Activated T-helper 17 cell treated with anti-CD3 and anti-CD28 coated beads, Interleukin-2, amount 50 U/mL, for 72 hours (primary cell): ENCODE measurements at places on chromosomes 1 and 21.
A peak's percentile ranks its signal among the peaks of the same experiment; 100 is the strongest.

GRCh38 chr1:9910076-9910422 lies at the start of gene CTNNBIP1:
Gene CTNNBIP1 (minus strand): TSS chr1:9910269. CDS start chr1:9872064, 38,205 bp downstream.
- peak; percentile 82 for ATAC-seq

- ATAC-seq, result no peak
These were observed 45.2 kb upstream of the C1orf198 start for GRCh38 chr1:230913496-230913895.

GRCh38 chr1:68497358-68497698 lies 446 bp upstream of the DEPDC1 start:
- ATAC-seq, result peak; percentile 5

- ATAC-seq, result no peak
These were observed 3.7 kb upstream of the SEC16B start for GRCh38 chr1:177973585-177973984.

DNA sequence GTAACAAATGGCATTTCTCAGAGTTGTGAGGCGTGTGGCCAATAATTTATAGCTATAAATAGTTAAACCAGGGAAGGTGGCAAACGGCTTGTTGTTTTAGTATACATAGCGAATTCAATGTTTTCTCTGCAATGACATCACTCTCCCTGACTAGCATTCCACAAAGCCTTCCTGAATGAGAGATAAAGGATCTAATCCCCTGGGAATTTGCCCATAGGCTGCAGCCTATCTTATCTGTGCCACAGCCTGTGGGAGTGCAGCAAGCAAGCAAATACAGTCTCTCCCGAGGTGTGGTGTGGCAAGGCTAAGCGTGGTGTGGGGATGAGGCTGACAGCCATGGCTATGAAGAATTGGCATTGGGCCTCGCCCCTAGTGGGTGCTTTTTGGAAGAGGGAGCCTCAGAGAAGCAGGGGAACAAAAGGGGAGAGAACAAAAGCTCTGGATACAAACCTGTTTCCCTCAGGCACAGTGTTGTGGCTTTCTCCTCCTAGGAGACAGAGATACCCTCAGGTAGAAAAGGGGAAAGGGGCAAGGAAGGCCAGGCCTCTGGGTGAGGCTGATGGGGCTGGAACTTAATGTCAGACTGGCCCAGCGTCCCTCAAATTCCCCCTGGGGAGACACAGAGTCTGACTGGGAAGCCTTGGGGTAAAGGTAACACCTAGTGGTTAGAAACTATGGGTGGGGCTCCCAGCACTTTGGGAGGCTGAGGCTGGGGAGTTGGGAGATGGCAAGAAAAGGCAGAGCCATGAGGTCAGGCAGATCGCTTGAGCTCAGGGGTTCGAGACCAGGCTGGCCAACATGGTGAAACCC lies 8.9 kb downstream of the TAGLN2 start:
- no peak for ATAC-seq

GRCh38 chr1:8137481-8138244 lies 111.6 kb upstream of the ERRFI1 start:
- ATAC-seq, result no peak

- ATAC-seq, result no peak
These were observed 7.5 kb upstream of the PROK1 start for GRCh38 chr1:110443451-110443850.

- ATAC-seq, result no peak
These were observed 1.6 kb downstream of the DPH2 start for GRCh38 chr1:43971336-43971980.

DNA sequence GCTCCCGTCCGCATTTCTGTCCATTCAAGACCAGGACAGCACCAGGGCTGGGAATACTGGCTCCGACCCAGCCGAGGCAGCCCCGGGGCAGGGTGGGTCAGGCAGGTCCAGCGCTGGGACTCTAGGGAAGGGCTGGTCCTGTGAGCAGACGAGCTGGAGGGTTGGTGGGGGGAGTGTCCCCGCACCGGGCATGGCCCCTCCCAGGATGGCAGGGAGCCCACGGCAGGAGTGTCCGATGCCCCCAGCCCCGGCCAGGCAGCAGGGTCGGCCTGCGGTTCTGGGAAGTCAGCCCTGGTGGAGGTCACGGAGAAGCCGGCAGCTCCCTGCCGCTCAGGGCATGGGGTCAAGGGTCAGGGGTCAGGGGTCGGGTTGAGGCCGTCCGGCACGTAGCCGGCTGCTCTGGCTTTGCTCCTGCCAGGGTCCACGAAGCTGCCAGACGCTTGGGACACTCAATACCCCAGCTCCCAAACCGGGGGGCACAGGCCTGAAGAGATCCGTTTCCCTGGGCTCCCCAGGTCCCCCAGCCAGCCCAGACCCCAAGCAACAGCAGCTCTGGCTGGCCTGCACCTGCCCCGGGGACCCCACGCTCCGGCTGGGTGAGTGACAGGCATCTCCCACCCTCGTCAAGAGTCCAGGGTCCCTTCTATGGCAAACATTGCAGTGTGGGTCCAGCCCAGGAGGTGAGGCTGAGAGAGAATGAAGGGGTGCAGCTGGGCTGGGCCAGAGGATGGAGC lies 6.7 kb downstream of the C1QTNF12 start:
- no peak for ATAC-seq

DNA sequence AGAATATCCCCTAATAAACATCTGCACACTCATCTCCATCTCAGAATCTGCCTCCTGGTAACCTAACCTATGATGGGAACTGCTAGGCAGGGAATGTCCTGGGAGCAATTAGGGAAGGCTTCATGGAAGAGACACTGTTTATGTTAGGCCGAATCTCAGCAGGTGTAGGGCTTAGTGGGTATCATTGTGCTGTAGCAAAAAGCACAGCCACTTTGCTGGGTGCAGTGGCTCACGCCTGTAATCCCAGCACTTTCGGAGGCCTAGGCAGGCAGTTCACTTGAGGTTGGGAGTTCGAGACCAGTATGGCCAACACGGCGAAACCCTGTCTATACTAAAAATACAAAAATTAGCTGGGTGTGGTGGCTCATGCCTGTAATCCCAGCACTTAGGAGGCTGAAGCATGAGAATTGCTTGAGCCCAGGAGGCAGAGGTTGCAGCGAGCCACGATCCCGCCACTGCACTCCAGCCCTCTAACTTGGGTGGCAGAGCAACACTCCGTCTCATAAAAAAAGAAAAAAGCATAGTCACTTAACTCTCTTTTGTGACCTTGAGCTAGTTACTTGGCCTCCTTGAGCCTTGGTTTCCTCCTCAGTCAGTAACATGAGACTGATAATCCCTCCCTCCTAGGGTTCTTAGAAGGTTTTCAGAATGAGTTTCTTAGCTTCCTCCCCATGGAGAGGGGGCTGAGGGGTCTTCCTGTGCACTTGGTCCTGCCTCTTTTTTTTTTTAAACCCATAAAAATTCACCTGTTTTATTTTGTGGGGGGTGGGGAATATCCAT lies 3.5 kb downstream of the RAB42 start:
- no peak for ATAC-seq

DNA sequence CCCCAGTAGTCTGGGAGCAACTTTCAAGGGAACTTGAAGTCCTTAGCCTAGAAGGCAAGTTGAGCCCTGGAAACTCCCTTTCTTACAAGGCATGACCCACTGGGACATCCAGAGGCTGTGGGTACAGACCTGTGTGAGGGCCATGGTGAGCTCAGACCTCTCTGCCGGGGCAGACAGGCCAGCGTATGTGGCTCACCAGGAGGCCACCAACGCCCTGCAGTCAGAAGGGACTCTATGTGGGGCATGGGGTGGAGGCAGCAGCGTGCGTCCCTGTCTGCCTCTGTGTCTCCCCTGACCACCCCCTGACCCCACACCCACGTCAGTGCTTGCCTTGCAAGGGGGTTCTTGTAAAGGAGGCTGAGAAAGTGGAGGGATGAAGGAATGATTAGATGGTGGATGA lies 10.8 kb downstream of the COQ8A start:
- ATAC-seq, result no peak

DNA sequence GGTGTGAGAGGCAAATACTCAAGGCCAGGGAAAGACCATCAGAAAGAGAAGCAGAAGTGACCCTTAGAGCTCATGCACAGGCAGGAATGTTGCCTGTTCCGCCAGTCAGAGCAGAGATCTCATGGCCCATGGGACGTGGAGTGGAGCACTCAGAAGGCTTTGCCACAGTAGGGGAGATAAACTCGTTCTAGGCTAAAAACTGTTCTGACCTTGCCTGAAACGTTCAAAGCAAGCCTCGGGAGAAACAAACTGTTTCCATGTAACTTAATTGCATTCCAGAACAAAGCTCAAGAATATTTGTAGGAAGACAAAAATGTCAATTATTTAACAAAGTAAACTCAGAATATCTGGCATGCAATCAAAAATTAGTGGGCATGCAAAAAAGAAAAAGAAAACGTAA lies 20.7 kb upstream of the SLC19A1 start:
- ATAC-seq, result no peak

- no peak for ATAC-seq
These were observed 122.0 kb downstream of the PEX14 start for GRCh38 chr1:10596780-10597179.

DNA sequence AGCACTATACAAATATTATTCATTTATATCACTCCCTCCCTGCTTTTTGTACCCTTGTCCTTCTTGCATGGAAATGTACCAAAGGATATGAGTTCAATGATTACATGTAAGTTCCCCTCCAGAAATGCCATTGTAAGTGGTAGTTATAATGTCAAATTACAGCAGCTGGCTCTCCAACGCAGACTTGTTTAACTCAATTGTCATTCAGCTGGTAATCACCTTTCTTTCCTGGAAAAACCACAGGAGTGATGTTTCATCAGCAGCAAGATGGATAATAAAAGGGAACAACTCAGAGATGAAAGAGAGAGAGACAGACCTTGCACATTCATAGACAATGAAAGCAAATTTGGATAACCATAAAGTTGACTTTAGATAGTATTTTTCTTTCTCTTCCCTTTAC lies 578.6 kb upstream of the PBX1 start:
- no peak for ATAC-seq

DNA sequence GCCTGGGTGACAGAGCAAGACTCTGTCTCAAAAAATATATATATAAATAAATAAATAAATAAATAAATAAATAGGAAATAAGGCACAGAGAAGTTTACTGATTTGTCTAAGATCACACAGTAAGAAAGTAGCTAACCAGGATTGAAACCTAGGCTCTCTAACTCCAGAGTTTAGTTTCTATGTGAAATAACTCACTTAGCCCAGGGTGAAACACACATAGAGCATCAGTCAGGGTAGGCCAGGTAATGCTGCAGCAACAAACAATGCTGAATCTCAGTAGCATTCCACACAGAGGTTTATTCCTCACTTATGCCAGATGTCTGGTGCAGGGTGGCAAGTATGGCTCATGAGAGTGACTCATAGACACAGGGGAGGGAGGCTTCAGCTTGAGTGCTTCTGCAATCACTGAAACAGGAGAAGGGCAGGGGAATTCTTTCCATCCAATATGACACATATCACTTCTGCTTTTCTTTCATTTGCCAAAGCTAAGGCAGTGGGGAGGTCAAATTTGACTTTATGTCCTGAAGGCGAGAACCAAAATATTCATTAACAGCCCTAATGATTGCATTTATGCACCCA lies 37.1 kb upstream of the KANK4 start:
- peak; percentile 63 for ATAC-seq

- peak; percentile 100 for ATAC-seq
These were observed 73.2 kb upstream of the CNIH3 start for GRCh38 chr1:224542783-224543440.

GRCh38 chr1:116470671-116471070 lies 97.6 kb downstream of the ATP1A1 start:
- no peak for ATAC-seq

DNA sequence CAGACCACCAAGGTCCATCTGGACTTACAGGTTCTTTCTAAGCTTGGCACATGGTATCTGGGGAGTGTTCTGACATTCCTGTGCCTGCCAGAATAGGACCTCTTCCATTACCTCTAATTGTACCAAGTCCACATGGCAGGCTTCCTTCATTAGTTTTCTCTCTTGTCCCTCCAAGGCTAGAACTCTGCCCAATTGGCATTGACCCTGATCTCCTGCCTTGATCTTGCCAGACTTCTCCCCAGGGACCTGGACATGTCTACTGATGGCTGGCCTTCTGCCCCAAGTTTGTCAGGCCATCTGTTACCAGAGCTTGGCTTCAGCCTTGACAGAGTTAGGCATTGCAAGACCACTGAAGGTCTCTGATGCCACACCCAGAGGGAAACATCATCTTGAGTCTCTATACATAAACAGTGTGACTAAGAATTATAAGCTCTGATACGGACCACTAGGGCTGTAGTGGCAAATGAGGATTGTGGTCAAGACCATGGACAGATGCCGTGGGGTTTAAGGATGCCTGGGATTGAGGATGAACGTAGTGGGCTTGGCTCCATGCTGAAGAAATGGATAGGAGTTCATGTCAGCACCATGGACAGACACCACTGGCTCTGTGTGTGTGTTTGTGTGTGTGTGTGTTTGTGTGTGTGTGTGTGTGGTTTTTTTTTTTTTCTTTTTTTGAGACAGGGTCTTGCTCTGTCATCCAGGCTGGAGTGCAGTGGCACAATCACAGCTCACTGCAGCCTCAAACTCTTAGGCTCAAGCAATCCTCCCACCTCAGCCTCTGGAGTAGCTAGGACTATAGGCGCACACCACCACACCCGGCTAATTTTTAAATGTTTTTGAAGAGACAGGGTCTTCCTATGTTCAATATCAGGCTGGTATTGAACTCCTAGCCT lies 19.5 kb upstream of the PSMB2 start:
- no peak for ATAC-seq

- ATAC-seq, result no peak
These were observed 7.7 kb upstream of the GNG4 start for GRCh38 chr1:235657269-235657668.
